ENCODE measurements at places on chromosomes 1 and 21.

DNA sequence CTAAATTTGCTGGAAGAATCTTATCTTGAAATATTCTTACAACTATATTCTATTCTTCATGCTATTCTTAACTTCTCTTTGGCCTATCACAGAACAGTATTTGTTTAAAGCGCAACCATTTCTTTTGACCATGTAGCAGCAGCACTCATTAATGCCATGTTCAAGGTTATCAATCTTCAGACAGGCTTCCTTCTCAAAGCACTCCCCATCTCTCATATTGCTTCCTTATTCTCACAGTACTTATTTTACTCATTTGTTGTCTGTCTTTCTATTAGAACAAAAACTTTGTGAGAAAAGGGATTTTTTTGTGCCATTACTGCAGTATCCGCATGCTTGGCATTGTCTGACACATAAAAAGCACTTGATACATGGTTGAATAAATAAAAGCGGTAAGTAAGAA lies 89.7 kb downstream of the ATP1B1 start:
- no peak for DNase-seq

GRCh38 chr21:37671381-37671780 lies 244.9 kb downstream of the KCNJ6 start:
- no peak for DNase-seq

GRCh38 chr21:43659136-43660000 lies at the start of the genes HSF2BP and RRP1B:
TSS of gene HSF2BP (minus strand) at chr21:43659488. CDS start at chr21:43658096, 1,392 bp downstream.
TSS of gene RRP1B (plus strand) at chr21:43659560. CDS start at chr21:43659665, 105 bp downstream.
- peak; percentile 85 for DNase-seq

DNA sequence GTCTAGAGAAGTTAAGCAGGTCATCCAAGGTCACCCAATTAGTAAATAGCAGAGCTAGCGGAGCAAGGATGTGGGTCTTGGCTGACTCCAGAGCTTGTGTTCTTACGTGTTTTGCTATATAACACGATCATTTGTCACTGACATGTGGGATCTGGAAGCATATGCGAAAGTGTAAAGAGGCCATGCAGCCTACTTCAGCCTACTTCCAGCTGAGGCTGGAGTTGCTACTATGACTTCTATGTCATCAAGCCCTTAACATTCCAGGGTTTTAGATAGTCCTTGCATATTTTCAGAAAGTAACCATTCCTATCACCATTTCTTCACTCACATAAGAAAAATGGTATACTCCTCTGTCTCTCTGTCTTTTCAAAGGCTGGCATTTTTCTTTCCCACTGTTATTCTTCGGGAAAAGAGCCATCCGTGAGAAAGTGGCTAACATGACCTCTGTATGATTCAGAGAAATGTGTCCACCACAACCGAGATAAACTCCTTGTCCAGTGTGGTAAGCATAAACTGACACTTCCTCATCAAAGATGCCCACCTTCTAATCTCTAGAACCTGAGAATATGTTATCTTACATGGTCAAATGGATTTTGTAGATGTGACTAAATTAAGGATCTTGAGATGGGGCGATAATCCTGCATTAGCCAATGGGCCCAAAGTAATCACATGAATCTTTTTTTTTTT lies 24.0 kb upstream of the ABL2 start:
- DNase-seq = no peak

DNA sequence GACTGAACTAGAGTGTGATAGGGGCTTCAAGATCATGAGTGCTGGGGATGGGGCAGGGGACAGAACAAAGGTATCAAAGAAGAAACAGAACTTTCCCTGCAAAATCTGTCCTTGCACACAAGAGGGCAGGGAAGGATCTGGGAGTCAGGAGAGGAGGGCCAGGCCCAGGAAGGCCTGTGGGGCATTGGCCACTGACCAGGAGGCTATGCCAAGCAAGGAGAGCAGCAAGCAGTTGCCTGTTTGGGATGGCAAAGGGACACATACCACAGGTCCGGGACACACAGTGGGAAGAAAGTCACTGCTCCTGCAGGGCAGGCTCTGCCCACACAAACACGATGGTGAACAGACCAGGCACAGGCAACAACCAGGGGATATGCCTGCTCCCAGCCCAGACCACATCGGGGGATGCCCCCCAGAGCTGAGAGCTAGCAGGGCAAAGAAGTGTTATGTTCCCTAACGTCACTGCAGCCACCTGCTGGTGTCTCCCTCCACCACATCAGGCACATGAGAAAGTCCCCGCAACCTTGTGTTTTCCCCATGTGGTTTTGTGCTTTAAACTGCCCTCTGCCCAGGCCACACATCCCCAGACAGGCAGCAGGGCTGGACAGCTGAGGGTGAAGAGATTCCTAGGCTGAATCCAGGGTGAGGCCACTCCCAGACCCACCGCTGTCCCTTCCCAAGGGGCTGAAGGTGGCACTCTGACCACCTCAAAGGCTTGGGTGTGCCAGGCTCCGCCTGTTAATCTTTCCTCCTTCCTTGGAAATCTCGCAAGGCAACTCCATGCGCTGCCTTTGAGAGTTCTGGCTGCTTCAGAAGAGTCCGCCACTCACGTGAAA lies 53.6 kb downstream of the KIF21B start:
- DNase-seq = no peak

GRCh38 chr1:200184196-200184595 lies 156.7 kb downstream of the NR5A2 start:
- DNase-seq = no peak

DNA sequence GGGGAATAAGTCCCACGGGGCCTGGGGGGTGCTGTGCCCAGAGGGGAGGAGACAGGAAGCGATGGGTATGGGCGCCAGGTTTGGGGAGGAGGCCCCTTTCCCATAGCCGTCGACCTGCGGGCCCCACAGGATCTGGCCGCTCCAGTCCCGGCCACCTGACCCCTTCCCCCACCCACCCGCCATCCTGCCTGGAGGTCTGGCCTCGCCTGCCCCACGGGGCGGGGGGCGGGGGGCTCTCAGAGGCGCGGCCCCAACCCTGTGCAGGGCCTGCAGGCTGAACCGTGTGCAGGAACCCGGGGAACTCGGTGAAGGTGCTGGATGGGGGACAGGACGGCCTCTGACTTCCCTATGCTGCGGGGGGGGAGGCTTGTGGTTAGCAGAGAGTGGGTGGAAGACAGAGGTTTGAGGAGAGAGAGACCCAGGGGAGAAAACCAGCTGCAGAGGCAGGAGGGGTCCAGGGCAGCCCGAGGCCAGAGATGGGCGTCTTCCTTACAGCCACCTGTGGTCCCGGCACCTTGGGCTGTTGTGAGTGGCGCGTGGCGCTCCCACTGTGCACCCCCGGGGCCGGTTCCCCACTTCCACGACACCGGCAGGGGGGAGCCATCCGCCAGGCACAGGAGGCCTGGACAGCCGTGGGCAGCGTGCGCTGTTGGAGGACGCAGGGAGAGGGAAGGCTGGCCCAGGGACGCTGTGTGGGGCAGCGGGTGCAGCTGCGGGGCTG lies 2.5 kb upstream of the TNFRSF18 start:
- DNase-seq = no peak

DNA sequence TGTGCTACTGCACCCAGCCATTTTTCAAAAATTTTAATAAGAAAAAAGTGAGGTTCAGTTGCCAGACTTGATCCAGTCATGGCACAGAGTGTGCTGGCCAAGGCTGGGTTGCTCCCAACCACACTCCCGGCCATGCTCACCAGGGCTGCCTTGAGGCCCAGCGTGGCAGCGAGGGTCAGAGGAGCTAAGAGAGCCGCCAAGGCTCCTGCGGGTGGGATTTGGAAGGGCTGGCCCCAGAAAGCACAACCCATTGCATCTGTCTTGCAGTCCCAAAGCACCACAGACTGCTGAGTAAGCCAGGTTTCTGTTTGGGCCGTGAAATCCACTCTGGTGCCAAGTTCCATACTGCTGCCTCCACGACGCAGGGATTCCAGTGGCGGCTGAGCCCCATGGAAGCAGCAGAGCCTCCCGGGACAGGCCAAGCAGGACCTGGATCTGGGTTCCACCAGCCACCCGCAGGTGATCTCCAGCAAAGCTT lies 22.6 kb downstream of the ZBTB17 start:
- no peak for DNase-seq

DNA sequence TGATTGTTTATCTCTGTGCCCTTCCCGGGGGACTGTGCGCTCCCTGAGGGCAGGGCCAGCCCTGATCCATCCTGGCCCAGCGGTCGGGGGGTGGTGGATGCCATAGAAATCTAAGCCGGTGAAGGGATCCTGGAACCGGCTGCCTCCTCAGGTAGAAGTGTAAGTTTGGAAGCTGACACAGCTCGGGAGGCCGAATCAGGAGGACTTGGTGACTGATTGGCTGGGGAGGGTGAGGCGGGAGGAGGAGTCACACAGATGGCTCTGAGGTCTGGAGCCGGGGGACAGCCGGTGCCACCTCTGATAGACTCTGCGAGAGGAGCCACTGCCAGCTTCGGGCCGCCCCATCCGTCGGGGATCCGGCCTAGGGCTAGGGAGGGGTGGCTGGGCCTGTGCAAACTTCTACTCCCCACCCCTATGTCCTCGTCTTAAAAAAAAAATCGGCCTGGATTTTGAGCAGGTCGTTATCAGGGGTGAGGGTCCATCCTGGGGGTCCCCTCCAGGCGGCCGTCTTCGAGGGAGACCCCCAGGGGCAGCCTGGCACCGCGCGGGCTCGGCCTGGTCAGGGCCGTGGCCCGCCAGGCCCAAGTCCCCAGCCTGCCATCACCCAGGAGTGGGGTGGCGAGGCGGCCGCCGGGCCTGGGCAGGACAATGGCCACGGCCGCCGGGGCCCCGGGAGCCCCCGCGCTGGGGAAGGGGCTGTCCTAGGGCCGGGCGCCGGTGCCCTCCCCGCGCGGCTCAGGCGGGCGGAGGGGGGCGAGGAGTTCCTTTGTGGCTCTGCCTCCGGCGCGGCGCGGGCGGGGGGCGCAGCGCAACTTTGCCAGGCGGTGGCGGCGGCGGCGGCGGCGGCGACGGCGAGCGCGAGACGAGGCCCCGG lies 708 bp upstream of the ZNF362 start:
- no peak for DNase-seq

GRCh38 chr1:21293537-21294265 lies 3.4 kb upstream of the ECE1 start:
- no peak for DNase-seq

DNA sequence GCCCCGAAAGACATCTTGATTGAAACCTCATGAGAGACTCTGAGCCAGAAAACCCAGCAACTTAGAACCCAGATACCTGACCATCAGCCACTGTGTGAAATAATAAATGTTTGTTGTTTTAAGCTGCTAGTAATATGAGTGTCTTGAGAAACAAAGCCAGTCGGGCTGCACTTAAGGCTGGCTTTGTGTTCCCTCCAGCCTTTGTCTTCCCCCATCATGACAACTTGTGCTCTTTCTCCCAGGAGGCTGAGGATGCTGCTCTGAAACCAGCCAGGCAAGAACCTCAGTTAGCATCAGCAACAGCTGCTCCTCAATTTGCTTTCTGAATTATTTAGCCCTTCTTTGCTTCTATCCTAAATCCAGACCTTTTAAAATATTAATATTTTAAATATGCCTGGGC lies 78.2 kb downstream of the SLC16A1 start:
- no peak for DNase-seq

GRCh38 chr1:93749894-93750301 lies 68.3 kb upstream of the BCAR3 start:
- no peak for DNase-seq

- DNase-seq = no peak
Measured at GRCh38 chr1:154888757-154889156, 18.7 kb upstream of the KCNN3 start.

DNA sequence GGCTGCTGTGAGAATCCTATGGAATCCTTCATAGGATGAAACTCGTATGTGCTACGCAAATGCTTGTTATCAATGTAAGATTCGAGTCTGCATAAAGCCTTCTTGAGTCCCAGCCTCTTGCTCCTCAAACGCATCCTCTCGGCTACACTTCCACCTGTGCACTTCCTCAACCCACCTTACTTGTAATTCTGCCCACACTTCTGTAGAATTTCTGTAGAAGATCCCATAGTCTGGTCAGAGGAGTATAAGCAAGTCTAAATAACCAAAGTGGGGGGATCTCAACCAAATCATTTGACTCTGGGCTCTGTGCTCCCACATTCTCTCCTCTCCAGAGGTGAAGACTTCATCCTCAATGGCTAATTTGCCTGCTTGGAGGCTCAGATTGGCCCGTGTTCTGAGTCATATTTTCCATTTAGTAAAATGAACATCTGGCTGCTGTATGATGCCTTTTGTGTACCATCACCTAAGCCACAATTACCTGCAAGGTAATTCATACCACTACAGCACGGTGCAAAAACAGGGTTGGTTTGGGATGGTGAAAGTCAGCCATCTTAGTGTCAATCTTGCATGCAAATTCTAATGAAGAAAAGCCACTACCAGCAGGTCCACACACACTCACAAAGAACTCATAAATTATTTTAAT lies 63.2 kb downstream of the ITPKB start:
- DNase-seq = no peak

DNA sequence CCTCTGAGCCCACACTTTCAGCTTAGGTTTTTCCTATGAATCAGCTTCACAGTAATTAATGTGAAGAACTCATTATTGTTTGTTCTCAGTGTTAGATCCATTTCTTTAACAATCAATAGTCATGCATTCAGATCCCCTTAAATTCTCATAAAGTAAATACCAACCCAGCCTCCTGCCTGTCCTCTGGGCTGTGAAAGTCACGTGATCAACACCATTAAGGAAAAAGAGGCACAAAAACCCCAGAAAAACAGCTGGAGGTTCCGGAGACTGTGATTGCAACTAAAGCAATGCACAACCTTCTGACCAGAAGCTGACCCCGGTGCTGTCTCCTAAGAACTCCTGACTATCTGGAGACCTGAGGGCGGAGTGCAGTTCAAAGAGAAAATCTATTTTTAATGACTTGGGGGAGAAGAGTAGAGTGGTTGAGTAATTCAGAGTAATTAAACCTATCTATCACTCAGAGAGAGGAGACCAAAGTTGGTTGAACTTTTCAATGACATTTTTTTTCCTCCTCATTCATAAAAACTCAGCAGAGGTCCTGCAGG lies 132.5 kb downstream of the PLXNA2 start:
- no peak for DNase-seq
